ENCODE measurements at places on chromosomes 2 and 18.
A peak's percentile ranks its signal among the peaks of the same experiment; 100 is the strongest.

GRCh38 chr18:52288403-52289004 lies 51.5 kb upstream of the DCC start:
- peak; percentile 15 for DNase-seq

DNA sequence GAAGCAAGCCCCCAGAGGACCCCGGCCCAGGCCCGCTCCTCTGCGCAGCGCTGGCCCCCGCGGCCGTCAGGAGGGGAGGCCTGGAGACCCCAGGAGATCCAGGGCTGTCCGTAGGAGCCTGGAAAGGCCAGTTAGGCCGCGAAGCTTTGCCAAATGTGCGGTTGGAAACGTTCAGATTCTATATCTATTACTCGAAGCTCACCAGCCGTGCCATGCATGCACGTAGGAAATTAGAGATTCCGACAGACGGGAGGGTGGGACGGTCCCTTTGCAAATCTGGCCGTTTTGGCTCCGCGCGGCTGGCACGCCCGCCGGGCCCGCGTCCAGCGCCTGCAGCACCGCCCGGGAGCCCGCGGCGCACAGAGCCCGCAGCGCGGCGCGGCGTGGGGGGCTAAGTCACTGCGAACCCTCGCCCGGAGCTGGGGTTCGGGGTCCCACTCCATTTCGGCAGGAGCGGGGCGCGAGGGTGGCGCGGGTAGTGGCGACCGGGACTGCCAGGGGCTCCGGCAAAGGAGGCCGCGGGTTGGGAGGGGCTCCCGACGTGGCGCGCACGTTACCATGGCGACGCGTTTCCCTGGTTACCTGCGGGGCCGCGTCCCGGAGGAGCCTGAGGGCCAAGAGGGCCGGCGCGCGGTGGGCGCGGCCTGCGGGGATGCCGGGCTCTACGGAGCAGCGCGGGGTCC lies 488.6 kb upstream of the SMIM21 start:
- no peak for DNase-seq

DNA sequence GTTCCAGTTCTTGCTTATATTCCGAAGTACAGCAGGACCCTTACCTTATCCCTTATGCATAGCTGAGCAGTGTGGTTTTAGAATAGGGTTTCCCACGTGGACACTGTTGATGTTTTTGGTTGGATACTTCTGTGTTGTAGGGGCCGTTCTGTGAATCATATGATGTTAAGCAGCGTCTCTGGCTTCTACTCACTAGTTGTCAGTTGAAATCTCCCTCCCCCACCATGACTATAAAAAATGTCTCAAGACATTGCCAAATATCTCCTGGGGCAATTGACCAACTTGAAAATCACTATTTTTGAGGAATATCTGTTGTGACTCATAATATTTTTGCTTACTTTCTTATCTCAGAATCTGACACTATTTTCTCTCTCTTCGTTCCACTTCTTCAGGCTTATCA lies 713.7 kb downstream of the TSN start:
- DNase-seq: no peak

DNA sequence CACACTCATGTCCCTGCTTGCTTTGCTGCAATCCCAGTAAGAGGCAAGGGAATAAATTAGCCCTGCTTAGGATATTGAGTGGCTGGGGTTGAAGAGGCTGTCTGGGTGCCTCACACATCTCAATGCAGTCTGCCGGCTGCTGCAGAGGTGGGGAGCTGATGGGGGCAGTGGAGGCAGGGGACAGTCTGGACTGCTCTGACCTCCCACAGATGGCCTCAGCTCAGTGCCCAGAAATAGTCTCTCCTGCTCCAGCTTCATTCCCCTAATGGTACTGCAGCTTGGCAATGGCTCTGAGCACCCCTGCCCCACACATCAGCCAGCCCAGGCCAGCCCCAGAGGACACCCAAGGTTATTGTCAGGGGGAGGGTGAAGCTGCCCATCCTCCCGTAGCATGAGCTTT lies 21.5 kb upstream of the TNS1 start:
- no peak for DNase-seq

GRCh38 chr2:25814681-25815080 lies 63.6 kb downstream of the ASXL2 start:
- DNase-seq: no peak

GRCh38 chr2:132368191-132368590 lies 48.4 kb upstream of the GPR39 start:
- no peak for DNase-seq

DNA sequence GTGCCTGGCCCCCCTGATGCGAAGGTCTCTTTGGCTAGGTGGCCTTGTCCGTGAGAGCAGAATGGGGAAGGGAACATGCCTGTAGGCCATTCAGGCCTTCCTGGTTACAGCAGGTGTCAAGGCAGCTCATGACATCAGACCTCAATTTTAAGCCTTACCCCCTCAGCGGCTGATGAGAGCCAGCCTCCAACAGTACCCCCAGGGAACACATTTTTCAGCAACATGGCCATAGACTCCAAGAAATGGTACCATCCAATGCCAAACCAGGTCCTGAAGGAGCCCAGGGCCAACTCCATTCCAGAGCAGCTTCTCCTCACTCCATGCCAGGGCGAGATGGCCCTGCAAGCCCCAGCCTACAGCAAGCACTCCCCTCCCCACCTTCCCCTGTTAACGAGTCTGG lies 199.2 kb downstream of the SMAD2 start:
- no peak for DNase-seq

- DNase-seq: no peak
Observed at GRCh38 chr2:49616800-49617199, 462.5 kb upstream of the FSHR start.

DNA sequence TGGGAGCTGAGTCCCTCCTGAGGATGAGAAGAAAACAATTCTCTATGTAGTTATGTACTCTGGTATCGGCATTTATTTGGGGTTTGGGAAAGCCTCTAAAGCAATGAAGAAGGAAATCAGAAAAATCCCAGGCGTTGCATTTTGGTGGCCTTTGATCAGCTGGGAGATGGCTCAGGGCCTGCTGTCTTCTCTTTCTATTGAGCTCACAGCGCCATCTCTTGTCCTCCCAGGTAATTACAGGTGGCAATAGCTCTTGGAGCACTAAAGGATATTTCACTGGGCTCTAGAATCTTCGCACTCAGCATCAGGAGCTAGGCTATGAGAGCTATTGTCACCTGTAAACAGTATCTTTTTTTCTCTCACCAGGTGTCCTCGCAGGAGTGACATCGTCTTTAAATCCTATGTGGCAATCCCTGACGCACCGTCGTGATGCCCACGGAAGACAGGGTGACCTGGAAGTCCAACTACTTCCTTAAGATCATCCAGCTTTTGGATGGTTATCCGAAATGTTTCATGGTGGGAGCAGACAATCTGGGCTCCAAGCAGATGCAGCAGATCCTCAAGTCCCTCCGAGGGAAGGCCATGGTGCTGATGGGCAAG lies 76.1 kb upstream of the PMAIP1 start:
- DNase-seq: no peak

DNA sequence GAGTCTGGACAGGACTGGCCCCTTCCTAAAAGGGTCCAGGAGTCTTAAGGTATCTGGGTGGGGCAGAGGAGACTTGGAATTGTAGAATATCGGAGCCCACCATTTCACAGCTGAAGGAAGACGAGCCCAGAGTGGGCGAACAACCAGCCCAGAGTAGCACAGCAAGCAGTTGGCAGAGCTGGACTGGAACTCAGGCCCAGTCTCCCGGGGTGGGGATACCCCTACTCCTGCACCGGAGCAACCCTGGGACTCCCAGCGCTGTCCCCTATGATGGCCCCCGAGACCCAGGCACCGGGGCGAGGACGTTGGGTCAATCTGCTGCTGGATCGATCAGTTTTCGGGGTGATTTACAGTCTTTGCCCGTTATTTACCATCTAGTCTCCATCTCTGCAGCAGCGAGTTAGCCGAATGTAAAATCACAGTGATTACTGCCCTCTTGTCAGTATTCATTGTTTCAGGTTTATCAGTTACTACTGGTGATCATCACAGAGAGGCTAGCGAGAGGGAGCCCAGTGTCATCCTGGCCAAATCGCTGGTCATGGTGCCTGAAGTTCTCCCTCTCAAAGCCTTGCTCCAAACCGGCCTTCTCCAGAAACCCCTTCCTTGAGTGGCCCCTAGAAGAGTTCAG lies 75.3 kb downstream of the SMAD7 start:
- no peak for DNase-seq

DNA sequence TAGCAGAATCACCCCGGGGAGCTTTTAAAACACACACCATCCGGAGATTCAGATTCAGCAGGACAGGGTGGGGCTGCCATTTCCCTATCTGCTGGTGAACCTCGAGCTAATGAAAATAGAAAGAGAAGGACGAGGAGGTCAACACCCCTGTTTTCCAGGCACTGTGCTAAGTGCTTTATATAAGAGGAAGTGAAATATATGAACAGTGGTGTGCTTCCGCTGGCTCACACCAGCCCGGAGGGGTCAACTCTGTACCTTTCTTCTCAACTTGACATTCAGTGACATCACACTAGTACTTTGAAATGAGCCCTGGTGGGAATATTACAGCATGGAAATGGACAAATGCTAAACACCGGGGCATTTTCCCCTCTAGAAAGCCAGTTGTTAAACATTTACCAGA lies 108.3 kb upstream of the LTBP1 start:
- no peak for DNase-seq

DNA sequence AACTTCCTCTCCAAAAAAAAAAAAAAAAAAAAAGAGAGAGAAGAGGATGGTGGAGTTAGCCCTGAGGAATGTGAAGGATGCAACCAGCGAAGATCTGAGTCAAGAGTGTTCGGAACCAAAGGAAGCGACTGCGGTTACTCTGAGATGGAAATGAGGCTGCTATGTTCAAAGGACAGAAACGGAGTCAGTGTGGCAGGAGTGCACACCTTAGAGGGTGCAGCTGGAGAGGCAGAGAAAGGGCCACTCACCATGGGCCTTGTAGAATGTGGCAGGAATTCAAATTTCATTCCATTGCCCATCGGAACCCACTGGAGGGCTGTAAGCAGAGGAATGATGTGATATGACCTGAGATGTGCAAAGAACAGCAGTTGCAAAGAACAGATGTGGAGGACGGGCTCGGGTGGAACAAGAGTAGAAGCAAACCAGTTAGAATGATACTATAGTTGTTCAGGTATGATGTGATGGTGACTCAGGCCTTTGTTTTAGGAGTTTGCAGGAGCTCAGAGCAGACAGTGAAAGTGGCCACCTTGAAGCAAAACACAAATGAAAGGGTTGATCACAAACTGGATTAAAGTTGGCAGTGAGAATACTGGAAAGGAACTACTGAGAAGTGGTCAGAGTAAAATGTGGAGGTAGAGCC lies 22.6 kb downstream of the ITGA6 start:
- DNase-seq: no peak

- peak; percentile 90 for DNase-seq
Observed at GRCh38 chr2:223944703-223945531, at the start of gene WDFY1. WDFY1 (minus strand) TSS chr2:223945335; CDS start chr2:223945284, 51 bp downstream.

DNA sequence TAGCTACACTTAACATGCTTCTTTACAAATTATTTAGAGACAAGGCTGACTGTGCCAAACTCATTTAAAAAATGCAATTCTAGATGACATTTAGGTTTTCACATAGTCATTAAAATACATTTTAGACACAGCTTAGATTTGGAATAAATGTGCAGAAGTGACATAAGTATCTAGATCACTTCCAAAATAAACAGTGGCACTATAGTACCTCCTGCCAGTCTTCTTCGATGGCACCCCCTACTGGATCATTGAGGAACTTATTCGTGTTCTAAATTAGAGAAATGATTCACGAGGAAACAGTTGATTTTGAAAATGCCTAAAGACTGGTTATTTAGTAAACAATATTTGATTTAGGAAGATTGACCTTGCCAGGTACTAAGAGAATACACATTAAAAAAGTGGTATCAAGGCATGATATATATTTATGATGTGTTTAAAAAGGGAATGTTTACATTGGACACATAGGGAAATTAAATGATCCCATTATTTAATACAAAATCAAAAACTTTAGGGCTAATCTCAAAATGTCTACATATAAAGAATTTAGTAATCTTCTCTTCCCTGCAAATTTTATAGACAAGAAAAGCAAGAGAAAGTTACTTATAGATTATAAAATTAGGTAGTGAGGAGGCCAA lies 323.9 kb downstream of the XIRP2 start:
- DNase-seq: no peak

GRCh38 chr2:215537611-215538010 lies 101.7 kb upstream of the FN1 start:
- DNase-seq: no peak

GRCh38 chr2:81648370-81648769 lies 1343.8 kb upstream of the LRRTM1 start:
- DNase-seq: no peak

DNA sequence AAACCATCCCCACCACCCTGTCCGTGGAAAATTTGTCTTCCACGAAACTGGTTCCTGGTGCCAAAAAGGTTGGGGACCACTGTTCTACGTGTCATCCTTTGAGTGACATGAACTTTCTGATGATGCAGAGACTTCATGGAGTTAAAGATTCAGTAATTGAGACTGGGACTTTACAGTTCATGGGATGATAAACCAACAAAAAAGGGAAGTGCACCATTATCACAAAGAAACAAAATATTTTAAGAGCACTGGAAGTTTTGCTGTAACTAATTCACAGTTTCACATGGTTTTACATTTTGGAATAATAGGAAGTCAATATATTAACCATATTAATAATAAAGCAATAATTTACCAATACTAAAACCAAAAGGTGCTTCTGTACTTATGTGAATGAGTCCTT lies 126.8 kb downstream of the AQP4 start:
- no peak for DNase-seq

DNA sequence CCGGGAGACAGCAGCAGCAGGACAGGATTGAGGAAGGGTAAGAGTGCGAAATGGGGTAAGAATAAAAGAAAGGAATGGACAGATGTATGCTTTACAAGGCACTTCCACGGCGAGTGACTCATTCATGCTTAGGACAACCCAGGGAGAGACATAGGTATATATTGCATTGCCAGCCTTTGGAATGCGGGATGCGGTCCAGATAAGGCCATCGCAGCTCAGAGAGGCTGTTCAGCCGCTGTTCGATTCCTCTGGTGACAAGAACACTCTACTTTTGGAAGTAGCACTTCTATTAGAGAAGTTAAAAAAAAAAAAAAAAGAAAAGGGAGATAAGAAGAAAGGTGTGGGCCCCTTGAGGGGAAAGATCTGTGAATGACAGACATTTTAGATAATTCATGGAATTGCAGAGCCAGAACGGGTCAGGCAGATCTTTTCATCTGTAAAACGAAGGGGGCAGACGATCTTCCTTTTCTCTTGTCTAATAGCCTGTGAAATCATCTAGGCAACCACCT lies 819 bp upstream of the NCOA1 start:
- no peak for DNase-seq

GRCh38 chr2:149064856-149065630 lies 26.5 kb downstream of the LYPD6B start:
- DNase-seq: no peak

- DNase-seq: no peak
Observed at GRCh38 chr18:42392926-42393325, 437.9 kb downstream of the PIK3C3 start.
